Thymus (tissue), 14 donors: ENCODE measurements at places on chromosomes 6 and 20.

DNA sequence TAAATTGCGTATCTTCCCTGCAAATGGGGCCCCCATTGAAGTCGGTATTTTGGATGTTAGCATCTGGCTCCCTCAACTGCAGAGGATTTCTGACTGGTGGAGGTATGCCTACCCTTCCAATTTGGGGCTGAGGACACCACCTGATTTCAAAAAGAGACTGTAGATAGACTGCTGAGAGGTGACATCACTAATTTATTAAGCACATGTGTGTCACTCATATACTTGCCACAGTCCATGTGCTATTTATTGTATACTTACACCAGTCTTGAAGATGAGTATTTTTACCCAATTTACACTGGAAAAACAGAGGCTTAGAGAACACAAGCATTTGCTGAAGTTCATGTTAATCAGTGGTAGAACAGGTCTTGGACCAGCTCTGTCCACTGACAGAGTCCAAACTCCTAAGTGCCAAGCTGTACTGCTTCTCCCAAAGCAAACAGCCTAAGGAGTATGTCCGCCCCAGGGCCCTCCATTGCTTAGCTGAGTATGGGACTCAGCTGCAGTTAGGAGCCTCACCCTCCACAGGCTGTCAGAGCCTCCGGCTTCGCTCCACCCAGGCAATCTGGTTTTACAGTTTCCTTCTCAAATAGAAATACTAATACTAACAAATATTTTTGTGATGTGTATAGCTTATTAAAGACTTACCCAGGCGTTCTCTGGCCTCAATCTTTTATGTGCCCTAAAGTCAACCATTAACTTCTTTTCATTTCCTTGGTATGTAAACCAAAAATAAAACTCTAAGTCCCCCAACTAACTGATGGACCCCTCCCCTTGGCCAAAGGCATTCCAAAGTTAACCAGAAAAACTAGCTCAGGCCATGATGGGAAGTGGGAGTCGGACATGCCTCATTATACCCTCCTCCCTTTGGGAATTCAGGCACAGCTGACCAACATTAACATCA lies 17.5 kb downstream of the RIN2 start:
- DNase-seq, result no peak

GRCh38 chr6:30864325-30864724 lies 20.0 kb upstream of the DDR1 start:
- no peak for DNase-seq

DNA sequence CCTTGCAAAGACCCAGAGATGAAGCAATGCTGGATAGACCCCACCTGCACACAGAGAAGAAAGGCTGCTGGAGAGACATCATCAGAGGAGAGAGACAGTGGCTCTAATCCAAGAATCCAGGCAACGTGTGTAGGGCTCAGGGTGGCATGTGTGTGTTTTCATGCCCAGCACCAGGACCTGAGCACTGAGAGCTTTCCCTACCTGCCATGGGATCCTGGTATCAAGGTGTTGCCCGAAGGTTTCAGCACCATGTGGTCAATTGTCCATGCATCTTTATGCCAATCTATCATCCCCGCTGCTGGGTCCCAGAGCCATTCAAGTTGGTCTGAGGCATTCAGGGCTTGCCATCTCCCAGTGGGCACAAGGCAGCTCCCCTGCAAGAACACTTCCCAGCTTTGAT lies 7.5 kb upstream of the CD93 start:
- DNase-seq, result no peak

DNA sequence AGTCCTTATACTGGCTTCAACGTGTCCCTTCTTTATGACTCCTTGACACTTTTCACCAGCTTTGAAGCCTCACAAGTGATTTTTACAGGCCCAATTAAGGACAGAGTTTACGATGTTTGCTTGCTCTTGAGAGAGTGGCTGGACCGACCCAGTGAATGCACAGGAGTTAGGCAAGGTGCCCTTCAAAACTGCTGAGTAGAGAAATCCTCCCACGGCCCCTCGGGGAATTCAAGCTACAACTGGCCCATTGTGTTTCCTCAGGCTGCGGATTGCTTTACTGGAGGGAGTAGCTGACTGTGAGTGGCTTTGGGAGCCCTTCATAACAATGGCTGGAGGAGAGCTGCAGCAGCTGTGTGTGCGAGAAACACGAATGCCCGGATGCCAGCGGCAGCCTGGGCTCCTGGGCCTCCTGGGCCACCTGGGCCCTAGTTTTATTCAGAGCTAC lies 50.0 kb downstream of the SGK1 start:
- no peak for DNase-seq

GRCh38 chr6:15673666-15674065 lies 10.8 kb upstream of the DTNBP1 start:
- DNase-seq, result no peak

DNA sequence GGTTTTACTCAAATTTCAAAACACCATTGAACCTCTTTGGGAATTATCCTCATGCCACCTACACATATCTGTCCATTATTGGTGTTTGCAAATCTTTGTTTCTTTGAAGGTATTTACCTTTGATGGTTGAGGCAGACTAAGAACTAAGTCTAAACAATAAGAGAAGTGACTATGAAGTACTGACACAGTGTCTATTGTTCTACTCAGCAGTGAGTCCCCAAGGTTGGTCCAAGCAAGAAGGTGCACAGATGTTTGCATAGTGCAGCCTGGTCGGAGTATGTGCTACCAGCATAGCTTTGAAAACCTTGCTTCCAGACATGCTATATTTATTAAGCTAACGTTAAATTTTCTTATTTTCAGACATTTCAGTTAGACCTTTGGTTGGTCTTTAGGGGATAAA lies 19.5 kb downstream of the LRRC1 start:
- DNase-seq, result no peak

DNA sequence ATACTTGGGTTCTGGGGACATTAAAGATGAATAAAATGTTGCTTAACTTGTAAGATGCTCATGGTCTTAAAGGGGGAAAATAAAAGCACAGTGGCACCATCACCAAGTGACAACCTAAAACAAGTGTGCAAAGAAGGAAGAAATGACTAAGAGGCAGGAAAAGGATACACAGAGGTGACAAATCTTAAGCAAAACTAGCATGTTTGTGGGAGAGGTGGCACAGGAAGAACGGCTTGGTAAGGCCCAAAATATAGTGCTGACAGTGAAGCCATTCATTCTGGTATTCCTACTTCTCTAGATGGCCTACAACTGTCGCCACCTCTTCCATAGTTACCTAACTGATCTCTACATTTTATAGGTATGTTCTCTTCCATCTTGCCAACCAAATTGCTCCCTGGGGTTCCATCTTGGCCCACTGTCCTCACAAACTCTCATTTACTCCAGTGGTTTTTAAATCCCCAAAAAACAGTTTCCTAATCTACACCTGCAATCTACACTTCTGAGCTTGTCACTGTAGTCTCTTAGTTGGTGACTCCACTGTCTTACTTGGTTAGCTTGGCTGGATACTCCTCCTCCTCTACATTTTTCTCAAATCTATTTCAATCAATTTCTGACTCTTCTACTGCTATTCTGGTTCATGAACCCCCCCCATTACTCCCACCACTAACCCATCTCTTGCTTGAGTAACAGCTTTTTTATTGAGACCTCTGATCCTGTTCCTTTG lies 33.5 kb downstream of the FAM8A1 start:
- DNase-seq, result peak; percentile 4

DNA sequence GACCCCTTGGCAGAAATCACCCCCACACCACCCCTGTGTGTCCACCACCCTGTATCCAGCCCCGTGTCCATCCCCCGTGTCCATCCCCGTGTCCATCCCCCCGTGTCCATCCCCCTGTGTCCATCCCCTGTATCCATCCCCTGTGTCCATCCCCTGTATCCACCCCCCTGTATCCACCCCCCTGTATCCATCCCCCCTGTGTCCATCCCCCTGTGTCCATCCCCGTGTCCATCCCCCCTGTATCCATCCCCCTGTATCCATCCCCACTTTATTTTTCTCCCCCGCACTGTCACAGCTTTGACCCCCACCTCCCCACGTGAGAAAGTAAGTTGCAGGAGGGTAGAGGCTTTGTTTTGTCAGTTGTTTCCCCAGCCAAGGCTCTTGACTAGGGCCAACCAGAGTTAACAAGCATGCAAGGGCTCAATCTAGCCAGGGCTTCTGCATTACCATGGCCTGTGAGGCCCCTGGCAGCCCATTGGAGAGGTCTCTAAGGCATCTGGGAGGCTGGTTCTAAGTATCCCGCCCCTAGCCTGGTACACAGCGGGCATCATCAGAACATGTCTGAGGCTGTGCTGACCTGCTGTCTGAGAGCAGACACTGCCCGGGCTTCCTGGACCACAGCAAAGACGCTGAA lies 18.1 kb upstream of the SIRPA start:
- DNase-seq, result no peak

DNA sequence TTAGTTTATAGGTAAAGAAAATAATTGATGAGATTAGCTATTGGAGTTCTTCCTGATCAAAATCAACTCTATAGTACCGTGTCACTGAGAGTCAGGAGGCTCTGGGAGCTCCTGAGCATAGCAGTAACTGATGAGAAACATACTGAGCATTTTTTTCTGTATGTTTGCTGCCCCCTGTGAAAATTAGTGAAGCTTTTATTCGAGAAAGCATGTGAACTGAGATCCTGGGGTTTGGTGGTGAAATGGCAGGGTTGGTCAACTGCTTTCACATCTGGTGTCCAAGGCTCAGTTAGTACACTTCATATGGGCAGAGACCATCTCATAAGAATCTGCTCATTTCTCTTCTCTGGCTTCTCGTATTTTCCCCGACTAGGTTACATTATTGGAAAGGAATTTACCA lies 4.1 kb upstream of the ABT1 start:
- no peak for DNase-seq

DNA sequence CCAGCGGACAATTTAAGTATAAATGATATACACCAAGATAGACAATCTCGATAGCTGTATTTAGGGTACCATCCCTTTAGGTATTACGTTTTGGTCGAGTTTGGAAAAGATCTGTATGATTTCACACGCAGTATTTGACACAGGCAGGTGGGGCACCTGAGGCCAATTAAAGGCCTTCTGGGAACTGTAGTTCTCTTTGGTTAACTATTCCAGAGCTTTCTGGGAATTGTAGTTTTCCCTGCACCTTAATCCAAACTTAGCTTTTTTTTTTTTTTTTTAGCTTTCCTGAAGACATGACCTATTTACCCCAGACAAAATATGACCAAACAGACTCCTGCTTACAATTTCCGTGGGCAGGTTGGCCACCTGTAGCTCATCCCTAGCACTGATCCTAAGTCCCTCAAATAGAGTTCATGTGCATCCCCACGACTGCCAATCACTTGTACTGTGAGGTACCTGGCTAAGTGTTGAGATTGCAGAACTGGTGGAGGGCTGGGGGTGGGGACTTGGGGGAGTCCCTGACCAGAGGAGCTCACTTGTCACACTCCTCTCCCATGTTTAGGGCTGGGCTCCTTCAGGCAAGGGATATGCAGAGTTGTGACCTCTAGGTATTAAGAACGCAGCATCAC lies 999 bp upstream of the EHMT2 start:
- no peak for DNase-seq

- no peak for DNase-seq
Measured at GRCh38 chr6:104017410-104018381, 842.0 kb downstream of the HACE1 start.

DNA sequence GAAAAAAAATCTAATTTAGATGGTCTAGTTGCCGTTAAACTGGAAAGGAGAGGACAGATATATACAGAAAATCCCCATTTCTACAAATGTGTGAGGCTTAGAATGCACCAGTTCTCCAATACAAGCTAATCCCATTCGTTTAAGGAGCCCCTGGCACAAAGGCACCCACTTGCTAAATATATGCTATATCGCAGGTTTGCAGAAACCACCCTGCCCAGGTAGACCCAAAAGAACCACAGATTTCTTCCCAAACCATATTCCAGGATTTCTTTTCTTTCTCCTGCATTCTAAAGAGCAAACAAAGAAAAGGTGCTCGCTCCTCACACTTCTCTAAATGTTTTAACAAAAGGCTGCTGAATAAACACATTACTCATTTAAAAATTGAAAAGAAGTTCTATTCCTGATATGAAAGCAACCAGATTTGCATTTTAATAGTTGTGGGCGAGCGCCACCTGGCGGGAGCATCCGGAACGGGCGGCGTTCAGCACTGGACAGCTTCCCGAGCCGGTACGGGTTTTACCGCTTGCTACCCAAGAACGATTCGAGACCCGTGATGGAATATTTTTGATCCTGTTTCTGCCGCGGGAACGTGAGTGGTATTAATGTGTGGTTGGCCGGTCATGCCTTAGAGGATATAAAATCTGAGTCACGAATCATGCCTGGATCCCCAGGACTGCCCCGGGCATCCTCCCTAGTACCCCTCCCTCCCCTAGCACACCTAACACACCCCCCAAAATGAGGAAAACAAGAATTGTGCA lies 2.1 kb downstream of the PTPRT start:
- DNase-seq, result peak; percentile 13

DNA sequence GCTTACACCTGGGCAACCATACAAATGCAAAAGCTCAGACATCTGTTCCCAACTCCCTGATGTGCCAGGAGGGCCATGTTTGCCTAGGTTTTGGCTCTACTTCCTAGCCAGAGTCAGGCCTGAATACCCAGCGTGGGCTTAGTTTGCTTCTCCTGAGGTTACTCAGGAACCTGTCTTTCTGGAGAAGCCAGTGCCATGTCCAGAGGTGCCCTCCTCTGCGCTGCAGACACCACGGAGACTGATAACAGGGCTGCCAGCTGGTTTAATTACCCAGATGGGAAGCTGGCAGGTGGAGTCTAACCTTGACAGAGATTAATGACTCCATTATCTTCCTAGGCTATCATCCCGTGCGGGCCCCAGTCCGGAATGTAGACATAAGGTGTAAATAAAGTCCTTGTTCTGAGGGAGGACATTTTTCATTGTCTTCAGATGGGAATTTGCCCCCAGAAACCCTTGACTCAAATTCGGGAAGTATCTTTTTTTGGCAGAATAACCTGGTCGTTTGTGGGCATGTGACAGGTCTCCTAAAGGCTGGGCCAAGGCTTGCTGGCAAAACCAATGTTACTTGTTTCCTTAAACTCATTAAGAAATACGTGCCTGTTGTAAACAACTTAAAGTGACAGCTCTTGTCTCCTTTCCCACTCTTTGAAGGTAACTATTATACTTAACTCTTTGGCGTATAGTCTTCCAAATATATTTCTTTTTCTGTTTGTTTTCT lies 29.2 kb upstream of the ZNFX1 start:
- DNase-seq, result no peak

DNA sequence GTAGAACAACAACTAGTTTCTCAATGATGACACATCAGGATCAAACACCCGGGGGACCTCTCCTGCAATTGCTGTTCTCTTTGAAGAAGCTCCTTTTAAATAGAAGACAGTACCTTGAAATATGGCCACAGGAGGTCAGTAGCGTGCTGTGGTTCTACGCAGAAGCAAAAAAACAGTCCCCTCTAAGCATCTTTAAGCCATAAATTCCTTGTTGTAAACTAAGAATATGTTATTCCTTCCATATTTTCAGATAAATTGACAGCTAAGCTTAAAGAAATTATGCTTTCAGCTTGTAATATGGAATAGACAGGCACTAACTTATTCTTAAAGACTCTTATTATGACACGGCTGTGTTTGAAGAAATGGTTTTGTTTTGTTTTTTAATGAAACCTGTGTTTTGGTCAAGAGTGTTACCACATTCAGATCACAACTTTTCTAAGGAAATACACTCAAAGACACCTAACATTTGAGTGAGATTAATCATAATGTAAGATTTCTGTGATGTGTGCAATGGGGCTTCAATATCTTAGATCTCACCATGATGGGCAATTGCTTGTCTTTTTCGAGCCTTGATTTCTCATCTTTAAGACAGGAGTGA lies 49.7 kb upstream of the IL20RA start:
- DNase-seq, result peak; percentile 71
